NCI-H226 (cell line): ENCODE measurements at places on chromosomes 12 and 14.

GRCh38 chr12:53300187-53300586 is 692 bp downstream of the MYG1 start:
- DNase-seq = peak; percentile 52

- no peak for DNase-seq
Observed at GRCh38 chr12:52533686-52534470, 13.7 kb upstream of the KRT5 start.

GRCh38 chr12:15592934-15593333 is 196.3 kb downstream of the EPS8 start:
- no peak for DNase-seq

DNA sequence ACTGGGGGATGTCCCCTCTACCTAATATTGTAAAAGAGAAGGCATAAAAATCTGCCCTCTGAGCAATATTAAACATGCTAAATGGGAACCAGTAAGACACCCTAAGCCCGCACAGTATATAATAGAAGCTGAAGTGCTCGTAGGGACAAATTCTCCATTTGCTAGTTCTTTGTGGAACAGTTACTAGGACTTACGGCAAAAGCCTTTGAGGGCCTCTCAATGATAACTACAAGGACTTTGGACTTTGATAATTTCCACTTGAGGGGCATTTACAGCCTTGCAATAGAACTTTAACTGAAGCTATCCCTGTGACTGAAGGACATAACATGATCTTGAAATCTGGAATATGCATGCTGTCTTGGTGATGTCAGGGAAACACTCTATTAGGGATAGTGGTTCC is 111.5 kb upstream of the IFNG-AS1 start:
- no peak for DNase-seq

- peak; percentile 40 for DNase-seq
Observed at GRCh38 chr12:93621986-93622385, 49.5 kb downstream of the SOCS2 start.

- no peak for DNase-seq
Observed at GRCh38 chr12:120453060-120453750, 7.0 kb downstream of the GATC start.

DNA sequence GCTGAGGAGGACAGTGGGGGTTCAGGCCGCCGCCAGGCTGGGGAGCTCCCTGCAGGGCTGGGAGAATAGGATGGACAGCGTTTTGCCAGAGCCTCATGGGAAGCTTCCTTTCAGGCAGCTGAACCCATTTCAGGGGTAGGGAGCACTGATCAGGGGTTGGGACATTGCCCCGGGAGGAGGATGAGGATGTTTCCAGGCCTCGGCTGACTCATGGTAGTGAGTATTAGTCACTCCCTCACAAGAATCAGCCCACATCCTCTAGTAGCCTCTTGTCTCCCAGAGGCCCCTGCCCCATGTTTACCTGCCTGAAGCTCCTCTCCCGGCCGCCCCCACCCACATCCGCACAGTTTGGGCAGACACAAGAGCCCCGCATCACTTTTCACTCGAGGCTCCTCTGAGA is 89.8 kb downstream of the ZFP36L1 start:
- DNase-seq = peak; percentile 72

DNA sequence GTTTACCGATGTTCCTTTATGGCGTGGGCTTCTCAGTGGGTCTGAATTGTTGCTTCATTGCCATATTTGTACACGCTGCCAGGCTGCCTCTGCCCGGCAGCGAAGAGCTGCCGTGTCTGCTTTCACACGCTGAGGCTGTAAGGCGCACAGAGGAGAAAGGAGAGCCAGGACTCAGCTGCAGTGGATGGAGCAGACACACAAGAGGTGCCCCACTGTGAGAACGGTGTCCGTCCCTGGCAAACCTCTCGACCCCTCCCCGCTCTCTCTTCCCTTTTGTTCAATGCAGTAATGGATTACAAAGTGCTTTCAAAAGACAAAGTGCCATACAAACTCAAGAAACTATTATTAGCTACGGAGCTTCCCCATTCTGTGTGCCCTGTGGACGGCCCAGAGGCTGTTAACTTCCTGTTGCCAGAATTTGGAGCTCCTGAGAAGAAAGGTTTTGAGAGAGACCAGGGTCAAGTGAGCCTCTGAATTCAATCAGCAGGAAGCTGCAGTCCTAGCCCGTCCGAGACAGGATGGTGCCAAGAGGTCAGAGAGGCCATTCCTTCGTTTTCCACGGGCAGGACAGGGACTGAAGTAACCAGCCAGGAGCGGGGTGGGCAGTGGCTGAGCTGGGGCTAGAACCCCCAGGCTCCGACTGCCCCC is 15.8 kb downstream of the CCND2 start:
- DNase-seq = no peak

DNA sequence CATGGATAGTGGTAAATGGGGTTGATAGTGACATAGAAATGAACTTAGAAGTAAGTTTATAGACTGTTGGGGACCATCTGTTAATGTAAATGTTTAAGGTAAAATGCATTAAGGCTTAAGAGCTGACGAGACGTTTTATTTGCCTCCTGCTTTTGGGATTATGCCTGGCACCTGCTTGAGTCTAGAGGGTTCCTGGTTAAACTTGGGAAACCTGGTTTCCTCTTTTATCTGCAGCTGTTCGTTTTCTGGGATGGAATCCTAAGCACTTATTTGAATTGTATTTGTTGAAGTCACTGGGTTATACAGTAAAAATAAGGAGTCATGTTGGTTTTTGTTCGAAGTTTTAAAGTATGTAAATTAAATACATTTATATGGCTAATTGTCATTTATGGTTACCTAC is 914.7 kb downstream of the NRXN3 start:
- no peak for DNase-seq

DNA sequence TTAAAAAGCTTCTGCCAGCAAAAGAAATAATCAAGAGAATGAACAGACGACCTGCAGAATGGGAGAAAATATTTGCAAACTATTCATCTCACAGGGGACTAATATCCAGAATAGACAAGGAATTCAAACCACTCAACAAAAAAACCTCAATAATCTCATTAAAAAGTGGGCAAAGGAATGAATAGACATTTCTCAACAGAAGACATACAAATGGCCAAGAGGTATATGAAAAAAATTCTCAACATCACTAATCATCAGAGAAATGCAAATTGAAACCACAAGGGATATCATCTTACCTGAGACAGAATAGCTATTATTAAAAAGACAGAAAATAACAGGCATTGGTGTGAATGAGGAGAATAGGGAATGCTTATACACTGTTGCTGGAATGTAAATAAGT is 270.0 kb downstream of the DACT1 start:
- DNase-seq = no peak

DNA sequence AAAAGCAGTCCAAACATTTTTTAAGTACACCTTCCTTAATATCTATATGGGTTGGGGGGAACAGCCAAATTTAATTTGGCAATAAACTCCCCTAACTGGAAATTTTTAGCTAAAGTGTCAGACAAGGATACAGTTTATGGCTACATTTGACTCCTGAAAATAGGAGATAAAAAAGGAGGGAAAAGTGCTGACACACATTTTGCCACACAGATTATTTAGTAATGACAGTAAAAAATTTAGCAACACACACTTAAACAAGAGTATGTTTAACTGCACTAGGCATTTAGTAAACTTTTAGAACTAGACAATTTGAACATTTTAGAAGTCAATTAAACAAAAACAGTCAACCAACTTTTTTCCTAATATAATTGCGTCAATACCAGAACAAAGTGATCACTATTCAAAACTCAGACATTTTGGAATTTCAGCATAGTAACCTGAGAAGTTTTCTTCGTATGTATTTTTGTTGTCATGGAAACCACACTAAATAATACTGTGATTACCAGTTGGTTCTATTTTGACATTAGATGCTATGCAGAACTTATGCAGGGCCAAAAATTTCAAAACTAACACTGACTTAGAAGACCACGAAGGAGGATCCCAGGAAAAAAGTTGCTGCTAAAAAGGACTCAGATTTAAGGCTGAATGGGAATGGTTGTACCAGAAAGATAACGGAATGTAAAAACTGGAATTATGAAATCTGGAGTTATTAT is 13.4 kb downstream of the GMFB start:
- DNase-seq = no peak

- no peak for DNase-seq
Observed at GRCh38 chr12:107843351-107844311, 69.1 kb downstream of the ASCL4 start.

GRCh38 chr12:79618848-79619404 is 71.8 kb downstream of the PAWR start:
- peak; percentile 50 for DNase-seq

DNA sequence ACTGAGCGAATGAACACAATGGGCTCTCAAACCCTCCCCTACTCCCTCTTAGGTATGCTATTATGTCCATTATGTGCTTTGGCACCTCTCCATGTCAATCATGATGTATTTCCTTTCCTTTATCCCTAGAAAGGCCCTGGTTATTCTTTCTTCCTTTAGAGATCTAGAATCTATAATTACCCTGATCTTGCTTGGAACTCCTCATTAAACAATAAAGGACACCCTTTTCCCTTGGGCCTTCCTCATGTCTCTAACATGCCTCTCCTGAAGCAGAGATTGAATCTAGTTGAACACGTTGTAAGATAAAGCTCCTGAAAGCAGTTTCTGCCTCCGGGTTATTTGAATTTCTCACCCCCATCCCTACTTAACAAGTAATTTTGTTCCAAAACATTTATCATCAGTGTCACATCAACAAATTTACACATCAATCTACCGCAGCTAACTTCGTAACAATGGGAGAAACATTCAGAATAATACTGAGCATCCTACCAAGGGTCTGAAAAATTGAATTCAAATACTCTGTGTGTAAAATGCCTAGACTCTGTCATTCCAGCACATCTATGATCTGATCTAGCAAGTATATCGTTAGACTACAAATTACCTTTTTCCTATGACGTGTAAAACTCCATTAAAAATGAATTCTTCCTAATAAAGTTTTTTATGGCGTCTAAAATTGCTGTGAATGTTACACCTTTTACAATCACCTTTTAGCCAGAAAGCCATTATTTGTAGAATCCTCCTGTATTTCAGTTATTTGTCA is 5.4 kb downstream of the USP44 start:
- DNase-seq = no peak

DNA sequence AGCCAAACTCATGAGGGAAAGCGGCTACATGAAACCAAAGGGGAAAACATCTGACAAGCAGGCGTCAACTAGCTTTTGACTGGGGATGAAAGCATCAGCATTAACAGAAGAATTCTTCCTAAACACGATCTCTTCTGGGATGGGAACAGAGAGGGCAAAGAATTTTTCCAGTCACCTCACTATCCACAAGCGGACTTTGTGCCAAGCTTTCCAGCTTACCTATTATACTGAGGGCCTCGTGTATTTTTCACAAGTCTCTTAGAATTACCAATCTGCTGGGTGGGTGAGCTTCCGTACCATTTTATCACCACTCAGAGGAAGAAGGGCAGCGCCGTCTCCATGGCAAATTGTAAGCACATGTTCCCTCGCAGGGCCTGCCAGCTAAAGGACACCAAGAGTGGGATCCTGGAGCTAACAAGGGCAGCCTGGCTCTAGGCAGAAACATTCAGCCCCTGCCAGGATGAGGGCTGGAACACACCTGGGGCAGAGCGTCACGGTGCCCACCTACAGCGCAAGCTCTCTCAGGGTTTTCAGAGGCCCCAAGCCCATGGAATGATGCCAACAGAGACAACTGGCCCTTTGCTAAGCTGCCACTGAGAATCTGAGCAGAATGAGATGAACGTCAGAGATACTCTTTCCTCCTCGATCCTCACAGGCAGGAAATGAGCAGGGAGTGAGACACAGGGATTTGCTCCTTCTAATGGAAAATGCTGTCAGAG is 74.6 kb downstream of the CHGA start:
- DNase-seq = no peak

- DNase-seq = no peak
Observed at GRCh38 chr12:46214668-46215436, 54.0 kb downstream of the SLC38A1 start.

- no peak for DNase-seq
Observed at GRCh38 chr12:100533376-100533775, 40.1 kb upstream of the GAS2L3 start.

GRCh38 chr12:130873825-130874224 is 2.0 kb downstream of the RAN start:
- no peak for DNase-seq

DNA sequence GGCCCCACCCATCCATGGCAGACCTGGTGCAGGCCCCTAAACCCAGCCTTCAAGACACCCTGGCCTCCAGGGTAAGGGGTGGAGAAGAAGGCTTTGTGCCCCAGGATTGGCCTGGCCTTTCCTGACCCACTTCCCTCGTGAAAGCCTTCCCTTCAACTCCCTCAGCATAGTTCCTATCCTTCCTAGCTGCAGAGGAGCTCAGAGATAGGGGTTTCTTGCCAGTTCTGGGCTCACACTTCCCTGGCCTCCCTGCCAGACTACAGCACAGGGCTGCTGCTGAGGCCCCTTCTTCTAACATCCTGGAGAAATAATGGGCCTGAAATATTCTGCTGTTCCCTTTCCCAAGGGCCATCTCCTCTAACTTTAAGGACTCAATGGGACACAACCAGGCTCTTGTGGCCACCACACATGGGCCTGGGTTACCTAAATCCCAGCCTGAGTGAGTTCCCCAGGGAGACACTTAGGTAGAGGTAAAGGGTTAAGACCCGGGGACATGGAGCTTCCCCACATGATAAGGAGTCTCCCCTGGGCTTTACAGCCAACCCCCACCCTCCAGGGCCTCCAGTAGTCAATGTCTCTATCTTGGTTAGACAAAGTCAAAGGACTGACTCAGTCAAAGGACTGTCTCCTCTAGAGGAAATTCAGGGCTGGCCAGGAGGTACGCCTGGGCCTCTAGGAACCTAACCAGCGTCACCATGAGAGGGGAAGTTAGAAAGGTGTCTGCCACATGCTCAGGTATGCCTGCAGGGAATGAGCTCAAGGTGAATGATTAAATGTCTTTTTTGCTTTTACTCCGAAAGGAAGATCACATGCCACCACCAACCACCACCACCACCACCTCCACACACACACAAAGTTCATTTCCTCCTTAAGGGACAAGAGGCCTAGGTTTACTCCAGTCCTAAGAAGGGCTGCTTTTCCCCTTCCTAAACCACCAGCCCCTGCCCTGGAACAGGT is 7.1 kb downstream of the ZFP36L1 start:
- peak; percentile 79 for DNase-seq

DNA sequence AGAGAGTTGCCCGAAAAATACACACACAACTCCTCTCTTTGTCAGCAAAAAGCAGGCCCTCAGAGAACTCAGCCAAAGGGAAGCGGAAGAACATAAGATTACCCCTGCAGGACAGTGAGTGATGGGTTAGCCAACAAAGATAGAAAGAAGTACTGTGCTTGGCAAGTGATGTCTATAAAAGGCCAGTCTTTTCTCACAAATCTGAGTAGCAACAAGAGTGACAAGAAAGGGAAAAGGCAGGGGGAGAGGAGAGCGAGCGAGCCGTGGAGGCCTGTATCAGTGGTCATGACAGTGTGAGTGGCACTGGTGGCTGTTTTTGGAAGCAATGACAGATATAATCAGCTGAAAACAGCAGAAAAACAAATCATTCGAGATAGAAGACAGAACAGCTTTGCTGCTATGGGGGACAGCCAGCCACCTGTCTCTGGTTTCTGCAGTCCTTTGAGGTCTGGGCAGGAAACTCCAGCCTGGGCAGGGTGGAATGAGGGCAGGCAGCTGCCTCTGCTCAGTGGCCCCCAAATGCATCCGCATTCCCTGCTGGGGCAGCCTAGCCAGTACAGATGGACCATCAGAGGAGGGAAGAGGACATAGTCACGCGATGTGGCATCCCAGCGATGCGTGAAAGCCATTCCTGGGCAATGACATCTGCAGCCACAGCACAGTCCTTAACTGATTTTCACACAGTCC is 74.7 kb downstream of the TRIM9 start:
- no peak for DNase-seq

GRCh38 chr12:113092607-113093408 is 36.3 kb downstream of the DTX1 start:
- DNase-seq = peak; percentile 32

GRCh38 chr12:106332536-106332935 is 25.0 kb upstream of the POLR3B start:
- no peak for DNase-seq
